Esophagus muscularis mucosa (tissue), 4 donors: ENCODE measurements at places on chromosomes 6 and 20.

DNA sequence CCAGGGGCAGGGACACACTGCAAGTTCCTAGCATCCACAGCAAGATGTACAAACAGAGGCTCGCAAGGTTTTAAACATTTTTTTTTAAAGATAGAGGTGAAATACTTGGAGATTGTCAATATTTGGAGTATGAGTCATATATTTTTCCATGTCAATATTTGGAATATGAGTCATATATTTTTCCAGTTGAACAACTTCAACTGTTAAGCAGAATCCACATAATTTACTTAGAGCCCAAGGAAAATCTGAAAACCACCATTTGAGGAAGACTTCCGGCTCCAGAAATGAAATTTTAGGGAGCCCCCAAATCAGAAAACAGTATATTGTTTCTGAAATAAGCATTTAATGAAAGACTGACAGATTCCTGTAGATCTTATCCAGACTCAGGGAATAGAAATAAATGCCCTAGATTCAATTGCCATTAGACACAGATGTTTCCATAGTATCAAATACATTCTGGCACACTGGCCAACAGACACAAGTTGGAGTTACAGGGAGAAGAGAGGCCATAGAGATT lies 51.6 kb upstream of the FAM184A start:
- DNase-seq, result no peak

DNA sequence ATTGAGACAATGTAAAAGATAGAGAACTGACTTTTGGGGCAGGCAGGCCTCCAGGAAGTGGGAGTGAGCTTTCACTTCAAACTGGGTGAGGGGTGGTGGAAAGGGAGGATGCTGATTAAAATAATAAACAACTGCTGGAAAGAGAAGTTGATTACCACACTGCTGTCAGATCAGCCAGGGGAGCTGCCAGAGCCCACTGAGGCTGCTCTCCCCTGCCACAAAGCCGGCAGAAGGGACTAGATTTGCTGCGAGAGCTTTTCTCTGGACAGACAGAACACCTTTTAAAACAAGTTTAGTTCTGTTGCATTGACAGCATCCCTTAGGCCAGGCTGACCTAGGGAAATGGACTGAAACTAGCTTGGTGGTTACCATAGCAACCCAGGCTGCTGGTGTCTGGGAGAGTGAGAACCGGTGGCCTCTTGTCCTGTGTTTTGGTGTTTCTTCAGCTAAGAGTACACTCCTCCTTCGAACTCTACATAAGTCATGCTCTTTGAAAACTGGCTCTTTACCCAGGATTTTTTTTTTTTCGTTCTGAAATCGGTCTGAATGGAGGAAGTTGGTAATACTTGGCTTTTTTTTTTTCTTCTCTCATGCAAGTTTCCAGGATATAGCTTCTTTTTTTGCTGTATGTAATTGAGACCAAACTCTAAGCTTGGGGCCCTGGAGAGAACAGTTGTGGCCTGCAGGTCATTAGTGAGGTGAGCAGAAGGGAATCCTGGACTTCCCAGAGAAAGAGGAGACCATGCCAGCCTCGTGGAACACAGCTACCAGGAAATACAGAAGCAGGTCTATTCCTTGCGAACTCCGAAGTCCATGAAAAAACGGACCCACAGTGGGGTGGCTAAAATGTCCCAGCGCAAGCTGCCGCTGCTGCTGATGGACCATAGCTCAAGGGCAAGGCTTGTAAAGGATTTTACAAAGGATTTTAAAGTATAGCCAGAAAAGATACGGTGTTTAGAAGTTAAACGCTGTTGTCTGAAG lies 374.4 kb downstream of the UTRN start:
- DNase-seq, result no peak

GRCh38 chr20:24916412-24916811 lies 32.7 kb upstream of the CST7 start:
- no peak for DNase-seq

DNA sequence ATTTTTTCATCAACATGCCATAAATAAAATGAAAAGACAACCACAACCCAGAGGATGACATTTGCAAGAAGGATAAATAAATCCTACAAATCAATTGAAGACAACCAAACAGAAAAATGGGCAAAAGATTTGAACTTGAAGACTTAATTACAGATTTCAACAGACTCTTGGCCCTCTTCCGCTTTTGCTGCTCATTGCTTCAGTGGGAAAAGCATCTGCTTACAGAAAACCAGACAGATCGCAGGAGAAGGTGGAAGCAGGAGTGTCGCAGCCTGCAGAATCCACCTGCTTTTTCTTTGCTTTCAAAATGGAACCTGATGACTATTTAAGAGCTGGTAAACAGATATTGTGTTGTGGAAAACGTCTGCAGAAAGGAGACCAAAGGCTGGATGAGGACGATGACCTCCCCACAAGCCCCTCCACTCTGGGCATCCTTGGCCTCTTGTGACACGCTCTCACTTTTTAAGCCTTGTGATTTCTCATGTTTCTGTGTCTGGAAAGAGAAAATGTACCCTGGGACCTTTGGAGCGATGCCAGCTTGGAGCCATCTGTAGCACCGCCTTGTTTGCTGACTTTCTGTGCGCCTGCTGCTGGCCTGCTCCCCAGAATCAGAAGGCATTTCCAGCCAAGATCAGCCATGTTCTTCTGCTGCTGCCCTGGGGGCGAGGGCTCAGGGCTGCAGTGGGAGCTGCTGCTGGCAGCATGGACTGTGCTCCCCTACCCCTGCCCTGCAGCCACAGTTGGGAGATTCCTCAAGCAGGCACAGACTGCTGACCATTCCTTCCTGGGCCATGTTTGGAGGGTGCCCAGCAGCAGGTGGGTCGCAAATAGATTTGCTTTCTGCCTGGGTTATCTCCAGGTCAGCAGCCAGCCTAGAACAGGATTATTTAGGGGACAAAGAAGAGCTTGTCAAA lies 3.6 kb upstream of the CSTL1 start:
- peak; percentile 39 for DNase-seq

DNA sequence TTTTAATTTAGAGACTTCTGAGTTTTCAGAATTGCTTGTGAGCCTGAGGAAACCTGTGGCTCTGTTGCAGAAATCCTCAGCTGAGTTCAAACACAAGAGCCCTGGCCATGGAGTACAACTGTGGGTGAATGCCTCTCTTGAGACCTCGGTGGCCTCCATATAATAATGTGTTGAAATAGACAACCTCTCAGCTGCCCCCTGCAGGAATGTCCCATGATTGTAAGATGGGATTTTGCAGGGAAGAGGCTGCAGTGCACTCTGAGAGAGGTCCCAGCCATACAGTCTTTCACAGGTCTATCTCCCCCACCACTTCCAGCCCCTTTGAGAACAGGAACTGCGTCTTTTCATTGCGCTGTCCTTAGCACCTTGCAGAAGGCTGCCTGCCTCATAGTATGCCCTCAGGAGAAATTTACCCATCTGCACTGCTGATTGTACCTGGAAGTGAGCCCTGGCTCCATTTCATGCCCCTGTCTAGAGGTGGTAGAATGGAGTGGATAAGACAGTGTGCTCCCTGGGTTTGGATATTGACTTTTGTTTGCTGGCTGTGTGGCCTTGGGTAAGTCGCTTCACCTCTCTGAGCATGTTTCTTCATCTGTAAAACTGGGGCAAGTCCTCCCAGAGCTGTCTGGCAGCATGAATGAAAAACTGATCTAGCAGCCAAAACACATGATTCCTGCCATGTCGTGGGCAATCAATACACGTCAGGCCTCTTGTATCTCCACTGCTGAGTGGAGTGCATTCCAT lies 16.8 kb upstream of the CDH22 start:
- no peak for DNase-seq
